ENCODE measurements at places on chromosomes 2 and 18.

- peak; percentile 61 for DNase-seq
Measured at GRCh38 chr2:164739966-164740365, 101.7 kb downstream of the COBLL1 start.

- no peak for DNase-seq
Measured at GRCh38 chr18:9792565-9793245, 84.6 kb downstream of the RAB31 start.

- no peak for DNase-seq
Measured at GRCh38 chr2:121860758-121861227, 105.3 kb downstream of the TSN start.

DNA sequence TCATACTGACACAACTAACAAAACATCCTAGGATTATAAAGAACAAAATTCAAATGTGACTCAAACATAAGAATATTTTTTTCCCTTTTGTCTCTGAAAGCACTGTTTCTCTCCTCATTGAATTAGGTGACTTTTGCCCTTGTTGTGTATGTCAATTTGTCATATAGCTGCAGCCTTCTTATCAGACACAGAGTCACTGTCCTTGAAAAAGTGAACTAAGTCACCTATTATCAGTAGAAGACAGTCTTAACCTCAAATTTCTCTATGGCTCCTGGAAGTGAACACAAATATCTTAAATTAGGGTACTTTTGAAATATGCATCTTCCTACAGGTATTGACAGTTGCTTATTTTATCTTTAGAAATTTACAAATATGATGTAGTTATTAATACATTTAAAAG, 360.6 kb downstream of the NBAS start:
- DNase-seq, result no peak

GRCh38 chr18:15005313-15006130, 257.6 kb downstream of the ANKRD30B start:
- no peak for DNase-seq

GRCh38 chr2:207891086-207891844, 121.6 kb upstream of the FZD5 start:
- DNase-seq, result no peak

DNA sequence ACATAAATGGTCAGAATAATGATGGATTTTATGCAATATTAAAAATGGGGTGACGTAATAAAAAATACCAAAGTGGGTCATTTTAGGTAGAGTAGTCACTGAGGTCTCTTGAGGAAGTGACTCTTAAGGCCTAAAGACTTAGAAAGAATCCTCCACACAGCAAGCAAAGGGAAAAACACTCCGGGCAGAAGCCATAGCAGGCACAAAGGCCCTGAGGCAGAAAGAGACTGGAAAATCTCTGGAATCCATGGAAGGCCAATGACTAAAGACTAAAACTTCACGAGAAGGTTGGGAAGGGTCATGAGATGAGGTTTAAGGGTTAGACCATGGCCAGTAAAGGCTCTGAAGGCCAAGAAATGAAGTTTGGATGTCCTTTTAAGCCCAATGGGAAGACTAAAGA, 36.9 kb downstream of the MAIP1 start:
- no peak for DNase-seq

- DNase-seq, result no peak
Measured at GRCh38 chr18:73093687-73094250, 226.0 kb upstream of the NETO1 start.

GRCh38 chr2:73089270-73090030, 17.9 kb upstream of the SFXN5 start:
- peak; percentile 98 for DNase-seq
